ENCODE measurements at places on chromosomes 11 and 22.

- DNase-seq, result no peak
These were observed 124.6 kb downstream of the PHF21B start for GRCh38 chr22:44884968-44885805.

DNA sequence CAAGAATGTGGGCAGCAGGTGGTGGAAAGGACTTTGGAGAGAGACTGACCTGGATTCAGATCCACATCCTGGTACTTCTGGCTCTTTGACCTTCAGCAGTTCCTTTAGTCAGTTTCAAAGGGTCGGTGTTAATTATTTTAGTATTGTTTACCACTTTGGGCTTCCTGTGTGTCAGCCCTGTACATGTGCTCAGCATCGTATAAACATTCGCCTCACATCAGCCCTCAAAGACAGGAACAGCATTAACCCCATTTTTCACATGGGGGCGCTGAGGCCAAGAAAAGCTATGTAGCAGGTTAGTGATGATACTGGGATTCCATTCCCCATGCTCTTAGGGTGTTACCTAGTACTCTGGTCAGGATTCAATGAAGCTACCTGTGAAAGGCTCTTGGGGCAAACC lies 72.1 kb upstream of the YWHAH start:
- no peak for DNase-seq

DNA sequence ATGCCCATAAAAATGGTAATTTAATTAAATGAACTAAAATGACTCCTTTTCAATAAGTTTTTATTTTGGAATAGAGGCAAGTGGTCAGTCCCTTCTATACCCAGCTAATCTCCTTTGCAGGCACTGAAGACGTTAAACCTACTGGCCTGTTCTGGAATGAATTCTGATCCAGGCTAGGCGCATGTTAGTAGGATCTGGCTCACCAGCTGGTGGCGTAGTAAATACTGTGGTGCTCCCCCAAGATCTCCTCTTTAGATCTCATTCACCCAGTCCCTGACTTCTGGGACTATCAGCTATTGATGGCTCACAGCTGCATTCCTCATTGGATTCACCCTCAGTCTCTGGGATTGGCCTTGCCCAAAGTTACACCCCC lies 173.7 kb upstream of the DDI1 start:
- no peak for DNase-seq

DNA sequence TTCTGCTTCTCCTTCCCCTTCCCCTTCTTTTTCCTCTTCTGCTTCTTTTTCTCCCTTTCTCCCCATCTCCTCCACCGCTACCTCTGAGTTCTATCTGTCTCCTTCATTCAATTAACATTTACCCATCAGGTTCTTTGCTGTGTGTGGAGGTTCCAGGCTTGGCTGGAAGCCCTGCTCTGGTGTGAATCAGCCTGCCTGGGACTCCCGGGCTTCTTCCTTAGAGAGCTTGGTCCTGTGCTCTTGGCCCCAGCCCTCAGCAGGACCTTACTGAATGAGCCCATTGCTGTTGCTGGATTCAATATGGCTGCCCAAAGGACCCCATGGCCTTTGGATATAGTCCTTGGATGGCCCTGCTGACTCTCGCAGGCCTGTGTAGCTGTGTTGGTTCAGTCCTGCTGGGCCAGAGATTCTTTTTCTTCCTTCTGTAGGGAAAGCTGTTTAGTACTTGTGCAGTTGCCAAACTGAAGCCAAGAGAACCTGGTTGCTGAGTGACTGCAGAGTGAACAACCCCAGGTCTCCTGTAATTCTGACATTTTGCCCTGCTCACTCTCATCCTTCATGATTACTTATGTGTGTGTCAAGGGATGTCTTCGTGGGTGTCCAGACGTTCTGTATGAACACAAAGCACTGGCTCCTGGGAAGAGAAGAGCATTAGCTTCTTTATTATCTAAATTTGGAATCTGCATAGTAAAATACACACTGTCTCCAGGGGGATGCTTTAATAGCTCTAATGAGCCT lies 81.0 kb upstream of the ZBED5 start:
- DNase-seq, result no peak

DNA sequence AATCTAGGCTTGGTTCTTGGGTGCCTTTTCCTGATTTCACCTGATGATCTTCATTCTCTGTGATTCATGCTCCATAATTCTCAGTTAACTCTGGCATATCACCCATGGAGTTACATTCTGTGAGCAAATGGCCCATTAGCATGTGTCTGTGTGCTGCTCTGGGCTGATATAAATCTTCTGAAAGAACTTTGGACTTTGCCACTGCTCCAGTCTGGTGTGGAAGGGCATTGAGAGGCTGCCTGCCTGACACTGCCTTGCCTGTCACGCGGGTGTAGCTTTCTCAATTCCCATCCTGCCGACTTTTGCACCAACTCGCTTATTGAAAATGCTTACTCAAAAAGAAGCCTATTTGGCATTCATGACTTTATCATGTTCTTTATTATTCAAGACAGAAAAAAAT lies 42.2 kb downstream of the FAT3 start:
- DNase-seq, result no peak

Measured in stimulated activated CD4-positive, alpha-beta T cell treated with anti-CD3 and anti-CD28 coated beads, Interleukin-12 subunit alpha, Interleukin-12 subunit beta, amount 100 ng/mL, for 4 hours (primary cell).